ENCODE measurements at places on chromosomes 12 and 14.

DNA sequence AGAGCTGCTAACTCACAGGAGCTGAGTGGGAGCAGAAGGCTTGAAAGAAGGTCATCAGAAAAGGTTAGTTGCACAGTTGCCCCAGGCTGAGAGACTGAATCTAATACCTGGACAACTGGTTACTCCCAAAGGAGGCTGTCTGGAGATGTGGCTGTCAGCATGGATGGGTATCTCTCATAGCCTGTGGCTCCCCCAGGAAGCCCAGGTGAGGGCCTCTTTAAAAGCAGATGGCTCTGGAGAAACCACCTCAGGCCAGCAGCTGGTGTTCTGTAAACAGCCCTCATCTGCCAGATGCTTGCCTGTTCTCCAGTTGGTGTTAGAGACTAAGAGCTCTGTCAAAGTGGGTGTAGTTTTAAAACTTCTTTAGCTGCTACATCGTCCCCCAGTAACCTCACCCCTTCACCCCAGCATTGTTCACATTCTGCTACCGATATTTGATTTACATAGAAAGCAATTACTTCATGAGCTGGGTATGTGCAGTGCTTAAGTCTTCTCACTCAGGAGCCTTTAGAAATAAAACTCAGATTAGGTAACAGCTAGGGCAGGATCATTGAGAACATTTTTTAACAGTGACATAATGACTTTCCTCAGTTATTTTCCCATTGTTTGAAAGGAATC lies 25.8 kb downstream of the DACT1 start:
- no peak for DNase-seq

GRCh38 chr12:7927470-7927869 lies 8.5 kb downstream of the SLC2A3 start:
- no peak for DNase-seq

- DNase-seq, result no peak
Observed at GRCh38 chr14:75793806-75794205, 132.8 kb downstream of the TTLL5 start.

- no peak for DNase-seq
Observed at GRCh38 chr12:54352891-54353874, 11.1 kb downstream of the GPR84 start.

- no peak for DNase-seq
Observed at GRCh38 chr12:92002195-92002649, 143.4 kb downstream of the BTG1 start.

GRCh38 chr14:70148351-70148750 lies 40.4 kb downstream of the SLC8A3 start:
- DNase-seq, result no peak

DNA sequence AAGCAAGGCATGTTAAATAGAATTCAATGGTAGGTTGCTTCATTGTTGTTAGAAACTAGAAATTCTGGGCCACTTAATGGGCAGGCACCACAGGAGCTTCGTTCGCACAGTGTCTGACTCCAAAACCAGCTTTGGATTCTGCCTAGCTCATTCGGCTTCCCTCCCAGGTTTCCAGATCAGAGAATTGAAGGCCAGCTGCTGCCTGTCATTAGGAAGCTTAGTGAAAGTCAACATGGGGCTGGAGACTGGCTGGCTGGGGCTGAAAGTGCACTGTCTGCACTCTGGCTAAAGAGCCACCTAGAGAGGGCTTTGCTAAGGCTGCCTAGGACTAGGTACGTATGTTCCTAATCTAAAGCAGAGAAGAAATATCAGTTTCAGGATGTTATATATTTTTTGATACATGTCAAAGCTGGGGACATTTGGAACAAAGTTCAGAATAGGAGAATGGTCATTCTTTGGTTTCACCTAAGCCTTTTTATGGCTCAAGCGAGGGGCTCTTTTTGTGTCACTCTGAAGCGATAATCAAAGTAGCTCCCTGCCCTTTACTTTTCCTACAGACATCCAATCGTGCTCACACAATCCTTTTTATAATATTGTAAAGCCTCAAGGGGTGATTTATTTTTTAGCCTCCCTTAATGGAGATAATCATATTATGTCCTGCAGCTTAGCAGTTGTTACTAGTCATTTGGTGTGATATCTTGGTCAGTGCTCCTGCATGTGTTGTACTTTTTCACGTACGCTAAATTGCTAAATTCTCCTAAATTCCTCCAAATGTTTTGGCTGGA lies 238.5 kb upstream of the NAV3 start:
- no peak for DNase-seq

GRCh38 chr14:86179980-86180379 lies 650.0 kb downstream of the FLRT2 start:
- no peak for DNase-seq

DNA sequence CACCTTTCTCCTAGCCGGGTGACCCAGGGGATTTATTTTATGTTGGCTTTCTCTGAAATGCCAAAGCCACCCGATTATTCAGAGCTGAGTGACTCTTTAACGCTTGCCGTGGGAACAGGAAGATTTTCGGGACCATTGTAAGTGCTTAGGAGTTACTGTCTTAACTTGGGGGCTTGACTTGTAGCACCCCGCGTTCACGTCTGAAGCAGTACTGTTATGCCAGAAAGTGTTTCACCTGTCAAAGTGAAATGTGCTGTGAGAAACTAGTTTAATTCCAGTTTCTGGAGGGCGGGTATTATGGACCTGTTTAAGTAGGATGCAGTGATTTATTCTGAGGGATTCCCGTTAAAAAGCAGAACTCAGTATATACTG lies 218 bp downstream of the LYSET start:
- DNase-seq, result no peak

DNA sequence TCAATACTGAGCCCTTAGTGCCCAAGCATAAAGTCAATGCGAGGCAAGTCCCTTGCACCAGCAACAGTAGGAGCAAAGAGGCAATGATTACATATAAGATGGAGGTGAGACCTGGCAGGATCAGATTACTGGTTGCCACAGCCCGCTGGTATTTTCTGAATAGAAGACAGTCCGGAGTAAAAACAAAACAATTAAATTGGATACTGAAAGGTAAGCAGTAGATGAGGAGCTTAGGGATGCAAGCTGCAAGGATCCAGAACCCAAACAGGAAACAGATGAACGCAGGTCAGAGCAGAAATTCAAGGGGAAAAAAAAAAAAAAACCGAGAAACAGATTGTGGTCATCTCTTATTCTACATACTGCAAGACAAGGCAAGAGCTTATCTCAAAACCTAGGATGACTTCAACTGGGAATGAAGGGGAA lies 119.6 kb downstream of the MED13L start:
- no peak for DNase-seq

DNA sequence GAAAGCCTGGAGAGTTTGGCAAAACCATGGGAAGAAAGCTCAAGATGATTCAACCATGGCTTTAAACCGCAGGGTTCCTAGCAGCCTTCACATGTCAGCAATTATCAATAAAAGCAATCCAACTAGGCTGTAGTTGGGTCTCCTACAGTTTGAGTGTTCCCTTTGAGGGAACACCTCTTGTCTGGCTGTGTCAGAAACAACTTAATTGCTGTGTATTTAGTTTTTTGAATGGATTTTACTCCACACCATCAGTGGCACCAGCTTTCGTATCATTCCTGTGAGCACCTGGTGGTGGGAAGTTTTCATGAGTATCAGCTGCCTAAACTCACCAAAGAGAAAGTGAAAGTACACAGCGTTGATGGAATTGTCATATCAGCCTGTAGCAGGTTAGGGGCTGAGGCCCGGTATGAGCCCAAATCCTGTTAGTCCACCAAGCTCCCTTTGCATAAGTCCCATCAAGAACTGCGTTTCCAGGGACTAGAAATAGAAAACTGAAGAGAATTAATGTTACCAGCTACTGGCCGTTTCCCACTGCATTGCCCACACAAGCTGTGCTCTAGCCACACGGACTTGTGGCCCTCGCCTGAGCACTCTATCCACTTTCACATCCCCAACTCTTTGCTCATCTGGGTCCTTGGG lies 10.9 kb upstream of the IL26 start:
- DNase-seq, result no peak

- DNase-seq, result peak; percentile 59
Observed at GRCh38 chr12:1083889-1084262, 92.9 kb downstream of the ERC1 start.

- DNase-seq, result no peak
Observed at GRCh38 chr14:74593241-74593953, 18.6 kb downstream of the LTBP2 start.

DNA sequence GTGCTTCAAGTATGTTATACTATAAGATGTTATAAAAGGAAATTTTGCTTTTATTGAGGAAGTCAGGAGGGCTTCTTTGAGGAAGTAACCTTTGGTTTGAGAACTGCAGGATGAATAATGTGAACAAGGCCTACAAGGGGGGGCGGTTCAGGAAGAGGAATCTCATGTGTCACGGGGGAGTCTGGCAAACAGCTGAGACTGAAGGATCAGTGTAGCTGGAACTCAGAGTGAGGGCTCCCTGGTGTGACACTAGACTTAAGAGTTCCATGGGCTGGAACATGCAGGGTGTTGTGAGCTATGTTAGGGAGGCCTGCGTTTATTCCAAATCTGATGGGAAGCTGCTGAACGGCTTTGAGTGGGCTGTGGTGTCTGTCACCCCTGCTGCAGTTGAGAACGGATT lies 62.3 kb downstream of the UNC79 start:
- DNase-seq, result no peak

DNA sequence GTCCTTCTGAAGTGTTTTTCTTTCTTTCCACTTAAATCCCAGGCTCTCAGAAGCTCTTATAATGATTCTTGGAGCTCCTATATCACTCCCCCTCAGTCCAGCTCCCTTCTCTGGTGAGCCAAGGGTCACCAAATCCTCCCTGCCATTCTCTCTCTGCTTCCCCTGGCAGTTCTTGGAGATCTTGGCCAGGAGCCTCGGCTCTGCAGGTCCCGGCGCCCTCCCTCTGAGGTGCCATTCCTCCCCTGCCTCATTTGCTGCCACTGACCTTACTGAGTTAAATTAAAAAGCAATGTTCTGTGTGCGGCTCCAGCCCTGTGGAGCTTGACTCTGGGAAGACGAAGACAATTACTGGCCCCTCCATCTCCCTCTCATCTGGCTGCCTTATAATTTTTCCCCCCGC lies 7.0 kb downstream of the CISTR start:
- DNase-seq, result no peak

- no peak for DNase-seq
Observed at GRCh38 chr12:10741845-10742244, 18.7 kb upstream of the YBX3 start.

DNA sequence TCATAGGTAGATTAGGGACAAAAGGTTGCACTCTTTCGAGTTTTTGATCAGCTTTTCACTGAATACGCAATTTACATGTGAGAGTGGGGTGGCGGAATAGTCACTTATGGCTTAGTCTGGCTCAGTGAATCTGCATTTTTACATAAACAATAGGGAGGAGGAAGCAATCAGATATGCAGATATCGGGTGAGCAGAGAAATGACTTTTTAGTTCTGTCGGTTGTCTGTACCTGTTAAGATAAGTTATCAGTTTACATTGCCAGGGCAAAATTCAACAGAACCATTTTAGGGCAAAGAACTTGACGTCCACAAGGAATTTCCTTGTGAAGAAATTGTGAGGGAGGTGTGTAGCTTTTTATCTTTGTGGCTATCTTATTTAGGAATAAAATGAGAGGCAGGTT lies 15.4 kb upstream of the EGLN3 start:
- no peak for DNase-seq

DNA sequence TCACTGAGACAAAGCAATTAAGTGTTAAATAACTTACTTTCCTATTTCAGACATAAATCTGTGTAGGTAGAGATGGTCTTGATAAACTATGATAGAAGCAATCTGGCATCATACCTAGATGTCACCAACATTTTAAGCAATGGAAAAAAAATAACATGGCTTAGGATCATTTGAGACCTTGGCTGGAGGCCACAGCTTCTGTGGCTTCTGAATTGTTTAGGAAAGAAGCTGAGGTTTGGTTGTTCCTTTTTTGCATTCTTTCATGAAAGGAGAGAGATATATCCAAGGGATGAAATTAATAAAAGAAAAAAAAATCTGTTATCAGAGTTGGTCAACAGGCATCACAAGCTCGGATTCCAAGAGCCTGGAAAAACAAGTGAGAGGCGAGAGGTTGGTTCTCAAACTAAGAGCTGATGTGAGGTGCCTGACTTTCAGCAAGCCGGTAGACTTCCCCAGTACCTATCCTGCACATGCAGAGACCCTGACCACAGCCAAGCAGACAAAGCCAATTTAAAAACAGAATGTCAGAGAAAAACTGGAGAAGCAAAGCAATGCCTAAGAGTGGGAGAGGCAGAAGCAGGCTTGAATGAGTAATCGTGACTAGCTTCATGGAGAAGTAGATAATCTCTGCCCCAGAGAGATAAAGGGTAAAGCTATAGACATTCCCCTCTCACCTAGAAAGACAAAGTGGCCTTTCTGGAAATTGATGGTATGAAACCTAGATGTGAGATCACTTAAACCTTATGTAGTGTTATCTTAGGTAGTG lies 43.4 kb upstream of the ST8SIA1 start:
- peak; percentile 33 for DNase-seq

DNA sequence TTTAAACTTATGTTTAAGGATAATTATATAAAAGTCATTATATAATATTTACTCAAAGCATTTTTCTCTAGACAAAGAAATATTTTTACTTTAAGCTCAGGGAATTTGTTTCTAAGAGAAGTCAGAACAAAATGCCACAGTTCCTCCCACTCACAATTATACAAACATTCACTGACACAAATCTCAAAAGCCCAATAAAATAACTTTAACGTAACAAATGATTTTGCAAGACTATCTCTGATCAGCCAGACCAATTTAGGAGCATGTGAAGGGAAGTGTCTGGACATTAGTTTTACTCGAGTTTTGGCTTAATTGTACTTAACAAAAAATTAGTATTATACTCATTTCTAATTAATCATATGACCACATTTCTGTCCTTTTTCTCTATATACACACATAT lies 41.2 kb downstream of the COCH start:
- DNase-seq, result peak; percentile 3
